ENCODE measurements at places on chromosomes 12 and 14.

GRCh38 chr12:54598970-54599369 lies 10.5 kb upstream of the PPP1R1A start:
- no peak for DNase-seq

DNA sequence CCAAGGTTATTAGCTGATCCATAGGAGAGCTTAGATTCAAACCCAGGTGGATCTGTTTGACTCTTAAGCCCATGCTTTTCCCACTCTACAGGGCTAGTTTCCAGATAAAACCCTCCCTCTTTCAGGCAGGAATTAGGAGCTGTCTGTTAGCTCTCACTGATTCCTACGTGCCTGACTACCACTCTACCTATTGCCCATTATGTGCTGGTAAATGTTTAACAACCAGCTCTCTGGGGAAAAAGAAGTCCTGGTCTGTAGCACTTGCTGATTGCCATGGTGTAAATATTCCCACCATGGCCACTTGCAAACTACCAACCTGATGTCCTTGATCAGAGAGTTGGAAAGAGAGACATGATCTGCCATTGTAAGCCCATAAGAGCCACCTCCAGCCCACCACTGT lies 65.5 kb upstream of the BDKRB2 start:
- no peak for DNase-seq

DNA sequence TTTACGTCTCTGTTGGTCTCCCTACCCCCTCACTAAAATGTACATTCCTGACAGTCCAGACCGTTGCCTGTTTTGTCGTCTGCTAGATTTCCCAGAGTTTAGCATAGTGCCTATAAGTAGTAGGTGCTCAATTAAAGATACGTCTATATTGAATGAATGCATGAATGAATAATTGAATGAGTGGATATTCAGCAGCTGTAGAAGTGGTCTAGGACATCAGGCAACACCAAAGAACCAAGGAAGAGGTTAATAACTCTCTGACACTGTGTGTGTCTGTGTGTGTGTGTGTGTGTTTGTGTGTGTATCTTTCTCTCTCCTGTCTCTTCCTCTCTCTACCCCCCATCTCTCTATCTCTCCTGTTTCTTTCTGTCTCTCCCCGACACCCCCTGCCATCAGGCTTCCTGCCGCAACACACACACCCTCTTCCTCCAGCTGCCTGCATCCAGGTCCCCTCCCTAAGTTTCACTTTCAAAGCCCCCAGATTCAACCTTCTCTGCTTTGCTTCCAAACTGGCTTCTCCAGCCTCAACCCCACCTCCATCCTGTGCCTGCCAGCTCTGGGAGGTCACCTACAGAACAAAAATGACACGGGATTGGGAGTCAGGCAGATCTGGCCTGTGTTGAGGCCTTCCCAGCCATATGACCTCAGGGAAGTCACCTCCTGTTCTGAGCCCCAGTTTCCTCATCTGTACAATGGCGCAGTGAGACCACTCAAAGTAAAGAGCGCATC lies 119.9 kb upstream of the NCOR2 start:
- peak; percentile 7 for DNase-seq

- no peak for DNase-seq
Observed at GRCh38 chr12:48750215-48750614, 33.7 kb upstream of the CCNT1 start.

- DNase-seq = no peak
Observed at GRCh38 chr14:87185961-87186560, 806.9 kb downstream of the GALC start.

DNA sequence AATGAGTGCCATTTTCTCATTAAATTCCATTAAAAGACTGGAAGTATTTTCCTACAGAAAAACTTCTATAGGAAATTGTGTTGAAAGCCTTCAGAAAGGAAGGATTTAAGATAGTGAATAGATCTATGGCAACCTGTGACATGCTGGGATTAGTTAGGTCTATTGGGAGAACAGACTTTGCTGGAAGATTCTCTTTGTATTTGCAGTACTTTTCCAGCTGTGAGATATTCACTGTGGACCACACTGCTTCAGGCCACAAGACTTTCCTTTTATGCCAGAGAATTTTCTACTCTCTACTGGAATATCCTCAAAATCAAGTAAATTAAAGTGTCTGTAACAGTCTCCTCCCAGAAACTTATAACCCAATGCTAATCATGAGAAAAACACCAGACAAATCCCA lies 136.2 kb downstream of the MYRFL start:
- DNase-seq = no peak

- DNase-seq = no peak
Observed at GRCh38 chr12:23001487-23001886, 376.5 kb downstream of the ETNK1 start.

- no peak for DNase-seq
Observed at GRCh38 chr12:54945082-54945481, 39.5 kb downstream of the TESPA1 start.

DNA sequence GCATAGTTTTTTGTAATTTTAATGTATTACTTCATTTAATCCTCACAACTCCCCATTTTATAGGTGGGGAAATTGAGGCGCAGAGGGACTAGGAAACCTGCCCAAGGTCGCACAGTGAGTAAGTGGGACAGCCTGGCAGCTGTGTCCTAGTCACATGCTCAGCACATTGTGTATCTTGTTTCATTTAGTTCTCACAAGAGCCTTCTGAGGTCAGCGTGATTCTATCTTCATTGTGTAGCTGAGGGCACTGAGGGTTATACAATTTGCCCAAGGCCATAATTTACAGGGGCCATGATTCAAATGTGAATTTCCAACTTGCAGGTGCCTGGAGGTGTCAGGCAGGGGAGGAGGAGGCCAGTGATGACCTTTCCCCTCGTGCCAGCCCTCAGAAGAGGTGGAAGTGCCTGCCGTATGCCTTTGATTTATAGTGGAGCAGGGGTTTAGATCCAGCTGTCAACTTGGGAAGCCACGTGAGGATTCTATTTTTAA lies 30.3 kb upstream of the SMOC1 start:
- no peak for DNase-seq

DNA sequence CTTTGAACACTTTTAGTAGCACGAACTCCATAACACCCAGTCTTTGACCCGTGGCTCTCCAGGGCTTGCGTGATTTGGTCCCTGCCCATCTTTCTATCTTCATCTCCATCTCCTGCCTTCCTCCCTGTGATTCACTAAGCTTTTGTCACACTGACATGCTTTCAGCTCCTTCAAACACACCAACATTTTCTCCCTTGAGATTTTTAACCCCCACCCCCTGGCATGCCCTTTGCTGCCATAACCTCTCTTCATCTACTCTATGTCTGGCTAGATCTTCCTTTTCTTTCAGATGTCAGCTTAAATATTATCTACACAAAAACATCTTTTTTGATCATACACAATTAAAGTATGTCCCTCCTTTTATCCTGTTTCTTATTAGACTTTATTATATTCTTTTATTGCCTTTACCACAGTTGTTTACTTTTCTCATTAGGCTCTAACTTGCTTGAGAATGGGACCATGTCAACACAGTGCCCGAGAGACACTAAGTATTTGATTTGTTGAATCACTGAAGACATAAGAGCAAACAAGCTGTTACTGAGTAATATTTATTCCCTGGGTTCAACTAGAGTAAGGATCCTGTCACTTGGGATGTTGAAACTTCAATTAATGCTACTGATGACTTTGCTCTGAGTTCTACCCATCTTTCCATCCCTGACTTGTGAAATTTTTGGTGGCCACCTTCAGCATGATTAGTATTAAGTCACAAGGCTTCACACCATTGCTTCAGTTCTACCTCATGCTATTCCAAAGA lies 387.3 kb downstream of the LRIG3 start:
- no peak for DNase-seq

DNA sequence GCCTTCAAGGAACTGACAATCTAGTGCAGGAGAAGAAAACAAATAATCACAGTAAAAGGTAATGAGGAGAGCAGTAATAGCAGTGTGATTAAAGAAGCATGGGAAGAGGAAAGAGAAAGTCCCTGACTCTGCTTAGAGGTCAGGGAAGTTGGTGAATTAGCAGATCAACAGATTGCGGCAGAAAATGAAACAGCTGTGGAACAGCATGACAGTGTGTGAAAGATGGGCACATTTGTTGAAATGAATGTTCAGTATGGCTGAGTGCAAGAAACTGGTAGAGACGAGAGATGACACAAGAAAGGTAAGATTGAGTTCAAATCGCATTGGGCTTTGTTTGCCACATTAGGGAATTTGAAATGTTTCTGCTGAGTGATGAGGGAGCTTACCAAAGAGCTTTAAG lies 63.7 kb upstream of the RASSF8 start:
- DNase-seq = no peak

DNA sequence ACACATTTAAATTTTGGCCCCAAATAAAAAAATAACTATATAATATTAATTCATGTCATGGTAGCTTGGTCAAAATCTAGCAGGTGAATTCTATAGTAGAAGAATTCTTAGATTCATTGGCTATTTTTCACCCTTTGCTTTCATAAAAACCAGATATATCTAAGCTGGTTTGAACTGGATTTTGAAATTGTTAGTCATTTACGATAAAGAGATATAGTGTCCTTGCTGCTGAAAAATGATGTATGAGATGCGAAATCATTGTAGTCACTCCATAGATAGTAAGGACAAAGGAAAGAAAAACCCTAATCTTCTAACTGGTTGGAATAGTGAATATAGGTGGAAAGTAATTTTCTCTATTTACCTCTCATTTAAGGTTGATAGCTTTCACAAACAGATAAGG lies 12.2 kb upstream of the HIF1A start:
- DNase-seq = no peak
